ENCODE measurements at places on chromosomes 6 and 20.

- DNase-seq: no peak
Measured at GRCh38 chr6:41358503-41358902, 23.1 kb downstream of the NCR2 start.

DNA sequence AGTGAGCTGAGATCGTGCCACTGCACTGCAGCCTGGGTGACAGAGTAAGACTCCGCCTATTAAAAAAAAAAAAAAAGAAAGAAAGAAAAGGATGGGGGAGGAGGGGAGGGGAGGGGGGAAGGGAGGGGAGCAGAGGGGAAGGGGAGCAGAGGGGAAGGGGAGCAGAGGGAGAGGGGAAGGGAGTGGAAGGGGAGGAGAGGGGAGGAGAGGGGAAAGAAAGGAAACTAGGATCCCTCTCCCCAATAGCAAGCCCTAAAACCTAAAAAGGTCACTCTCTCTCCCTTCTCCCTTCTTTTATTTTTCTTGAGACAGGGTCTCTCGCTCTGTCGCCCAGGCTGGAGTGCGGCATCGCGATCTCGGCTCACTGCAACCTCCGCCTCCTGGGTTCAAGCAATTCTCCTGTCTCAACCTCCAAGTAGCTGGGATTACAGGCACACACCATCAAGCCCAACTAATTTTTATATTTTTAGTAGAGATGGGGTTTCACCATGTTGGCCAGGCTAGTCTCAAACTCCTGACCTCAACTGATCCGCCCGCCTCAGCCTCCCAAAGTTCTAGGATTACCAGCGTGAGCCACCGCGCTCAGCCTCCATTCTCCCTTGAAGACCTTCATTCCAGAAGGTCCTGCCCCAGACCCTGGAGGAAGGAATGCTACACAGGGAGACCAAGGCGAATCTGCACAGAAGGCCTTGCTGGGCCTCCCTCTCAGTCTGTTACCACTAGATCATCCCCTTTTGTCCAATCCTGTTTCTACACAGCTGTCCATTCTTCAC lies 45.8 kb upstream of the PIM1 start:
- DNase-seq: no peak

- DNase-seq: no peak
Measured at GRCh38 chr6:158686311-158686710, 36.5 kb downstream of the SYTL3 start.

DNA sequence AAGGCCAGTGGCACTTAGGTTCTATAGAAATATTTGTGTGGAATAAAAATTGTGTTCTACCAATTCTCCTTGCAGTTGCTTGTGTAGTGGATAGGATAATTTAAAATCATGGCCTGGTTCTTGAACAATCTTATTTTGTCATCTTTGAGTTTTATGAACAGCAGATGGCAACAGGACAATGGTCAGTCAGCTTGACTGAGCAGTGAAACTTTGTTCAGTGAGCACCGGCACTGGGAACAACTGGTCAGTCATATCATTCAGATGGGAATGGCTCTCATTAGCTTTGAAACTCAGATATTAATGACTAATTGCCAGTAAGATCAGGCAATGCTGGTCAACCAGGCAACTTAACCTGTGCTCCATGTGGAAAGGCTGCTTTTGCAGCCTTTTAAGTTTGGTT lies 129.2 kb downstream of the BCKDHB start:
- DNase-seq: no peak

- no peak for DNase-seq
Measured at GRCh38 chr6:139325125-139325524, 33.3 kb upstream of the TXLNB start.

- no peak for DNase-seq
Measured at GRCh38 chr20:52746190-52746589, 226.0 kb upstream of the TSHZ2 start.
